T follicular helper cell (primary cell): ENCODE measurements at places on chromosomes 13 and 19.

- DNase-seq, result no peak
Observed at GRCh38 chr19:16161840-16162239, 11.5 kb downstream of the CIB3 start.

DNA sequence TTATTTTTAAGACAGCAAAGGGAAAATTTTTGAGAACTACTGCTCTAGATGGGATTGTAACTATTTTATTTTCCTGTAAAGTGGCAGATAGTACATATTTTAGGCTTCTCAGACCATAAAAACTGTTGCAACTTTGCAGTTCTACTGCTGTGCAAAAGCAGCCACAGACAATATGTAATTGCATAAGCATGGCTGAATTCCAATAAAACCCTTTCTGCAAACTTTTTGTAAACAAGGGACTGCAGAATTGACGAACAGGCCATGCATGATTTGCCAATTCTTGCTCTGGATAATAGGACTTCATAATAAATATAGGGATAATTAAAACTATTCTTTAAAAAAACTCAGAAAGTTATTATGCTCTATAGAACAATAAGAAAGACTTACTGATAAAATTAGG is 149.1 kb downstream of the SLITRK5 start:
- no peak for DNase-seq

DNA sequence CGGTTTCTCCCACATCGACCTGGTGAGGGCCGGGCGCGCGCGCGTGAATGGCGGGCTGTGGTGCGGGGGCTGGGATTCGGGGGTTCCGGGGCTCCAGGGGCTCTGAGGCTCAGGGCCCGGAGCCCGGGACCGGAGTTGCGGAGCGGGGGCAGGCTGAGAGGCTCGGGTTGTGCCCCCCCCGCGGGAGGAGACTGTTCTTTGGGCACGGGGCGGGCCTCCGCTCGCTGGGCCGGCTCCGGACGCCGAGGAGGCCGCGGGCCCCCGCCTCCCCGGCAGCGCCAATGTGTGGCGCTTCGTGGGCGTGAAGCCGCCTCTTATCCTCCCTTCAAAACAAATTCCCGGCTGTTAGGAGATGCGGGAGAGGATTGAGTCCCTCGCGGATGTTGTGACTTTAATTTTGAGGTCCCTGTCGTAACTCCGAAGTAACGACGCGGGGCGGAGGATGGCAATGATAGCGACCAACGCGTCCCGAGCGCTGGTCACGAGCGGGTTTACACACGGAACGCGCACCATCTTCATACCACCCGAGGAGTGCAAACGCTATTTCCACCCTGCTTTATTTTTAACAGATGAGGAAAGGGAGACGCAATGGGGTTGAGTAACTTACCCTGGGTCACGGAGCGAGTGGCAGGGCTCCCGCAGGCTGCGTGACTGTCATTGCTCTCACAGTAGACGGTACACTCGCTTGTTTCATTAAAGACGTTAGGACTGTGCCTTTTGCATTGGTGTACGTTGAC is 536 bp downstream of the UBA2 start:
- no peak for DNase-seq

GRCh38 chr13:51942189-51942588 is 69.1 kb downstream of the ATP7B start:
- DNase-seq, result peak; percentile 4

DNA sequence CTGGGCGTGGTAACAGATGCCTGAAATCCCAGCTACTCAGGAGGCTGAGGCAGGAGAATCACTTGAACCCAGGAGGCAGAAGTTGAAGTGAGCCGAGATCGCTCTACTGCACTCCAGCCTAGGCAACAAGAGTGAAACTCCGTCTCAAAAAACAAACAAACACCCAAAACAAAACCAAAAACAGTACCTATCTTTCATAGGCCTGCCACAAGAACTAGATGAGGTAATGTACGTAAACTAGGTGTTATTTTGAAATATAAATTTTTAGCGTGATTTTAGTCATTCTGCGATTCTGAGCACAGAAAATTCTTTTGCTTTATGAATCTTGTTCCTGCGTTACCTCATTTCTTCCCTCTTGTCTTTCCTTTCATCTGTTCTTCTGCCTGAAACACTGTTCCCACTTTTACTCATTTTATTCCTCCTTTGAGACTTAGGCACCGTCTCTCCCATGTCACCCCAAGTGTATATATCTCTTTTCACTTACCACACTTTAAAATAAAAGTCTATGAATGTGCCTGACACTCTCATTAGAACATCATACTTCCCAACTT is 238.2 kb upstream of the HTR2A start:
- no peak for DNase-seq

- DNase-seq, result no peak
Observed at GRCh38 chr13:67004511-67004910, 225.6 kb downstream of the PCDH9 start.

- no peak for DNase-seq
Observed at GRCh38 chr19:34990578-34991192, 9.4 kb upstream of the GRAMD1A start.

DNA sequence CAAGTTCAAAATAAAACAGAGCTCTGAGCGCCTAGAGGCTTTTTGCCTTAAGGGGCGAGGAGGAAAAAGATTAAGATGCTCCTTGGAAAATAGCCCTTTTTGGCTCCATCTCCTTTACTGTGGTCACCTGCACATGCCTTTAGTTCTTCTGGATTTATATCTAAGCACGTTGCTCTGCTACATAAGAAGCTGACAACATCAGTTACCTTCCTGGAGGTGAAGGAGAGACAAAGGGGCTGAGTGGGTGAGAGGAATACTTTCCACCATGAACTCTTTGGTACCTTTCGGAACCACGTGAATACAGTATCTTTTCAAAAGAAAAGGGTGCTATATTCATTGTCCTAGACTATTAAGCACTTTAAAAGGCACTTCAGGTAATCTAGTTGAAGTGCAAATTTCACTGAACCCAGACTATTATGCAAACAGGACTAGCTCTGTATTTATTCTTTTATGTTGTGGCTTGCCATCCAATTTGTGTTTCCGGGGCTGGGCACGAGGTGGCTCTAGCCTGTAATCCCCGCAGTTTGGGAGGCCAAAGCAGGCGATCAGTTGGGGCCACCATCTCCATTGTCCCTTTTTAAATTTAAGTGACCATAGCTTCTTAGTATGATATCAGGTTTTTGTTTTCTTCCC is 201.5 kb downstream of the TM9SF2 start:
- DNase-seq, result no peak

DNA sequence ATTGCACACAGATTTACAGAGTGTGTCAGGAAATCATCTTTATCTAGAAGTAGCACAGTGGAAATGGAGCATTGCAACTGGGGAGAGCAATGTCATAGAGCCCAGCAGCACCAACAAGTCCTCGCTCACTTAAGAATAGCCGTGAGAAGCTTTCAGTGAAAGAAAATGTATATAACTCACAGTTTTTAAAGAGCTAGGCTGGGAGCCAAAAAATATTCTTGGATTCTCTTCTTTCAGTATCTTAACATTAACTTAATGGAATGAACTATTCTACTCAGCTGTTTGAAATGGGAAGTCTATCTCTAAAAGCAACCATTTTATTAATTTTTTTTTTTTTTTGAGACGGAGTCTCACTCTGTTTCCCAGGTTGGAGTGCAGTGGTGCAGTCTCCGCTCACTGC is 329.6 kb downstream of the COG6 start:
- DNase-seq, result no peak

DNA sequence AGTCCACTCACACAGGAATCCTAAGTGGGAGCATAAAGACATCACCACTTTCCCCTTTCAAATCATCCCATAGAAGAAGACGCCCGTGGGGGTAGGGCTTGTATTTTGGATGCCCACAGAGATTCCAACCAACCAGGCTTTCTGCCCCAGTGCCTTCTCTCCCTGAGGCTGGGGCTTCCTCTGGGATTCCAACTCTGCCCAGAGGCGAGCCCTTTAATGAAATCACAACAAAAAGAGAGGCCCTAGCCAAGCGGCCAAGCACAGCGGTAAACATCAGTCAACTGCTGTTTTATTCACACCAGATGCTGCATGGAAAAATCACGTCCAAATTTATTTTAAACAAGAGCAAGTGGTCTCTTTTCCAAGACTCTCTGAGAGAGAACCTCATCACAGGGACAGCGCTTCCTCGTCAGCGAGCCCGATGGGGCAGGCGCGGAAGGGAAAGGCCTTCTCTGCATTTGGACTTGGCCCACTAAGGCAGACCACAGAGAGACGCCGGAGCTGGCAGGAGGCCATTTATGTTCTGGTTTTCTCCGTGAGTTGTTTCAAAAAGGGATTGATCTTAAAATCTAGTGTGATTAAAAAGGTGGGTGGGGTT is 31.5 kb downstream of the ADPRHL1 start:
- DNase-seq, result no peak

- no peak for DNase-seq
Observed at GRCh38 chr13:48808683-48809082, 155.0 kb downstream of the CYSLTR2 start.

GRCh38 chr19:14054721-14055120 is 7.2 kb downstream of the PALM3 start:
- no peak for DNase-seq
